ENCODE measurements at places on chromosomes 11 and 22.

DNA sequence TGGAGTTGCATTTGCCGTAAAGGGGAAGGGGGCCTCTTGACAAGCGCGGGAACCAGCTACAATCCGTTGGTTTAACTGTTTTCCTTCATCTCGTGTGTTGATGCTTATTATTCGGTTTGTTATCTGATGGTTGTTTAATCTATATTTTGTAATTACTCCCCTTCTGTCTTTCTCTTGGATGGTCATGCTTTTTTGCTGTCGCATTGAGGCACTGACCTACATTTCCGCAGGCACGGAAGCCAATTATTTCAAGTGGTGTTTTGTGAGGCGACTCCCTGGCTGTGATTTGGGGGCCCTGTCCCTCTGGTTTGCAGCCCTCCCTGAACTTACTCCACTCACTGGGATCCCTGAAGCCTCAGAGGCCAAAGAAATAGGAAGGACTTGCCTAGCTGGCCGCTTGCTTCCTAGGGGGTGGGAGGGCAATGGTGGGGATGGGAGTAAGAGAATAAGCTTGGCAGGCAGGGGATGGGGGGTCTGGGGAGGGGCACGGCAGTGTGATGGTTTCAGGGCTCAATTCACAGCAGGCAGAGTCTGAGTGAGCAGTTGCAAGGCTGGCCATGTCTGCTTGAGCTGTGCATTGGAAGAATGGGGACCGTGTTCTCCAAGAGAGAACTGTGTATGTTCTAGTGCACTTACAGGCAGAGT, 165.8 kb upstream of the B3GAT1 start:
- no peak for DNase-seq

DNA sequence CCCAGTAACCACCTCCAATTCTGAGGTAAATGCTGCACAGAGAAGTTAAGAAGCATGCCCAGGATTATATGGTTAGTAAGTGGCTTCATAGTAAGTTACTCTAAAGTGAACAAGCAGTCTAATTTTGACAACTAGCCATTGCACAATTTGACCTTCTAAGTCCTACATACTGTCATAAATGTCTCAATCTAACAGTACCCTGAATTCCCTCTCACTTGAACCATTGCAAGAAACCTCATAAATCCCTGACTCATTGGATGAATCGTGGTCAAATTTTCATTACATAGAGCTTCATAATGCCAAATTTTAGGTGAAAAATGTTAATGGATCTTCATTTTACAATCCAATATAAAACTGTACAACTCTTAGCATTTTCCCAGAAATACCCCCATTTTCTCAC, 217.3 kb upstream of the GRIA4 start:
- no peak for DNase-seq

DNA sequence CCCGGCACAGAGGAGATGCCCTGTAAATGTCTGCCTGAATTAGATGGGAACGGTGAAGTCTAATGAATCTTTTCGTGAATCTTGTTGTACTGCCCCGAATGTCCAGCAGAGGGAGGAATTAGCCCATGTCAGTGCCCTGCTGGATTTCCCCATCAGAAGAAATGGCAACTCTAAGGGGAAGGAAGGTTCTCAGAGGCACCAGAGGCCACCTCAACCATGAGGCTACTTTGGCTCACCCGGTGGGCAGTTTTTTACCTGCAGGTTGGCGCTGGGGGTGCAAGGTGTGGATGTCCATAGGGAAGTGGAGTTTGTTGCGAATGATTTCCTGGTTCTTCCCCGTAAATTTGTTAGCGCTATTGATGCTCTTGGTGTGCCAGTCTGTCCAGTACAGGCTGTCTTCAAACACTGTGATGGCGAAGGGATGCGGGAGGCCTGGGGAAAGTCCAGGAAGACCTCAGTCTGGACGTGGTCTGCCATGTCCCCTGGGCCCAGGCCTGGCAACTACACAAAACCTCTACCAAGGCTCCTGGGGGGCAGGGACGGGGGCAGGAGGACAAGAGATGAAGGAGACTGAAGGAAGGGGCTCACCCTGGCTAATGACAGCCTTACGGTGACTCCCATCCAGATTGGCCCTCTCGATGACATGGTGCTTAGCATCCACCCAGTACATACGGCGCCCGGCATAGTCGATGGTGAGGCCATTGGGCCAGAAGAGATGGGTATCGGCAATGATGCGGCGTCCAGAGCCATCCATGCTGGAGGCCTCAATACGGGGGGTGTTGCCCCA, 28.5 kb downstream of the LRP4 start:
- DNase-seq: peak; percentile 78

DNA sequence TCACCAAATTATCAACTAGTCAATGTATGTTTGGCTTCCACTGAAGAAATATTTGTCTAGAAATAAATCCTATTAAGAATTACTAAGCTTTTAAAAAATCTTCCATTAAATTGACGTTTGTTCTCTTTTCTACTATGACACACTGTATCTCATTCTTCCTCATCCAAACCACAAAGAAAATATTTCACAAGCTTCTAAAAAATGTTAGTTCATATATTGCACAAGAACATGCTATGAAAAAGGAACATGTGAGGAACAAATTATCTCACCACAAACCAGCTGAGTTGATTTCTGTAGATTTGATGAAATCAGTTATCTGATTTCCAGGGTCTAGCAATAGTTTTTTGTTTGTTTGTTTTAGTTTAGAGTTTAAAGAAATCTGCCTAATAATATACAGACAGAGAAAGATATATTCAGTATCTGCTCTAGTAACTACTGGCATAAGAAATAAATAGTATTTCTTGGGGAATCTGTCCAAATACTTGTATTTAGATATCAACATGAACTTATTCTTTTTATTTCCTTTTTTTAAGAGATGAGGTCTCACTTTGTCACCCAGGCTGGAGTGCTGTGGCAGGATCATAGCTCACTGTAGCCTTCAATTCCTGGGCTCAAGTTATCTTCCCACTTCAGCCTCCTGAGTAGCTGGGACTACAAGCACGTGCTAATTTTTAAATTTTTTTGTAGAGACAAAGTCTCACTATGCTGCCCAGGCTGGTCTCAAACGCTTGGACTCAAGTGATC, 161.7 kb downstream of the ATG16L2 start:
- peak; percentile 31 for DNase-seq

- DNase-seq: no peak
Observed at GRCh38 chr11:61164606-61165424, 3.6 kb upstream of the VPS37C start.

Measured in HL-60 (cell line).